ENCODE measurements at places on chromosomes 12 and 14.

- DNase-seq: no peak
Observed at GRCh38 chr14:102579696-102580549, 12.5 kb upstream of the RCOR1 start.

DNA sequence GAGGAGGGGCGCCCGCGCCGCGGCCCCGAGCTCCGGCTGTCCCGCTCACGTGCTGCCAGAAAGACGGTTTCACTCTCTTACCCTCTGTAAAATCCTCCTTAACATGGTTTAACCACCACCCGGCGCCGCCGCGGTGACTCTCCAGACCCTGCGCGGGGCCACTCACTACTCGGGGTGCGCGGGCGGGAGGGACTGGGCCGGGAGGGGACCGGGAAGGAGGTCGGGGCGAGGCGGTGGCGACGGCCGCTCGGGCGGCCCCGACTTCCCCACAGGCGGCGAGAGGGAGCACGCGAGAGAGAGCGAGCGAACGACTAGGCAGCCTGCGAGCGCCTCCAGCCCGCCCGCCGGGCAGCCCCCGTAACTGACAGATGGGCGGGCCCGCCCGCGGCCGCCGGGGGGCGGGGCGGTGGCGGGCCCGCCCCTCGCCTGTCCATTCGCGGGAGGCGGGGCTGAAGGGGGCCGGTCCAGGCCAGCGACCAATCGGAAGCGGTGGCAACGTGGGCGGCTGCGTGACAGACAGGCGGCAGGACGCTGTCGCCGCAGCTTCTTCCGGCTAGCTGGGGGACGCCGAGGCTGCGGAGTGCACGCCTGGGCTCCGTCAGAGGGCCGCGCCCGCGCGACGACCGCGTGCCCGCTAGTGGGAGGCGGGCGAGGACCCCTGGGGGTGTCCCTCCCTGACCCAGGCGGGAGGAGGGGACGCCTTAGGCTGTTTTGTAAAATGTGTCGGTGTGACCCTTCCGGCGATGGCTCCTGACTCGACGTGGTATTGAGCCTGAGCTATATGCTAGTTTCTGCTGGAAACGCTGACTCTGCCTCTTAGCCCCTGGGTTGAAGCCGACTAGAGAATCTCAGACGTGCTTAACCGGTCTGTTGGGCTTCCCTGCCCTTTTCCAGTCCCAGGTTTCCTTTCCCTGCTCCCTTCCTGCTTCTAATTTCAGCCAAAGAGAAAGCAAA, at the start of gene EEA1:
TSS of gene EEA1 (minus strand) at position 334 of the 954 bp plus-strand sequence. CDS start at position 105, 229 bp downstream.
- peak; percentile 95 for DNase-seq

DNA sequence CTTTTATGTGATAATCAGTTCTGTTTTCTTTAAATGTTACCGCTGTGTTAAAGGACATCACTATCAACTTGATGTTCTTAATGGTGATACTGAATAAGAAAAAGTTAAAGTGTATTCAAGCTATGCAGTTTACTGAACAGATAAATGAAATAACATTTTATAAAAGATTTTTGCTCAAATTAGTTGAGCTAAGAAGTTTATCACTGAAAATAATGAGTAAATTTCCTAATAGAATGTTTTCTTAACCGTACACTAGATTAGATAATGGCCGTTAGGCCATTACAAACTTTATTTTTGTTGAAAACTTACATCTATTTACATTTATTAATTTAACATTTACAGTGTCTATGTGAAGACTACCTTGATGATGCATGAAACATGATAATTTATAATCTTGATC, 25.0 kb downstream of the ATF7IP start:
- DNase-seq: no peak

- DNase-seq: no peak
Observed at GRCh38 chr12:101598483-101598882, 3.7 kb downstream of the MYBPC1 start.

DNA sequence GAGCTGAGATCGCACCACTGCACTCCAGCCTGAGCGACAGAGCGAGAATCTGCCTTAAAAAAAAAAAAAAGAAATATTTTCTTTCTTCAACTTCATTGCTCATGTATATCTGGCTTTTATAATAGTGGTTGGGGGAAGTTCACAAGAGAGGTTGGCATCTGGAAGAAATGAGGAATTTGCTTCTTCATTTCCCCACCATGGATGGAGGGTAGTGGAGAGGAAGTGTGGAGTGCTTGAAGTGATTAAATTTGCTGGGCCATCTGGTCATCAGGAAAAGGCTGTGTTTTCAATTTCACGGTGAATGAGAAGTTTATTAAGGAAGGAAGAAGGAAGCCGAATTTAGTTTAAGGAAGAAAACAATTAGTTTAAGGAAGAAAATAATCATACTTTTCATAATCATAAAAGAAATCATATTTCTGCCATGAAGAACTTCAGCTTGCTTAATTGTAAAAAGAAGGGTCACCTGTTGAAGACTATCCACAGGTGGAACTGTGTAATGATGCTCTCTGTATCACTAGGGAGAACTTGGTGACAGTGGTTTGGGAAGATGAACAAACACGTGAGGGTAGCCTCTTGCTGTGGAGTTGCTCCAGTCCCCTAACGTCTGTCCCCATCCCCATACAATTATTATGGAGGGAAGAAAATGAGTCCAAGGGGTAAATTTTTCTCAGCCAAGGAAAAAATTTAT, 197.3 kb upstream of the ARHGAP5 start:
- DNase-seq: no peak

GRCh38 chr12:53613821-53614220, 12.4 kb downstream of the ATF7 start:
- DNase-seq: no peak

- DNase-seq: no peak
Observed at GRCh38 chr12:74111688-74112360, 425.8 kb upstream of the ATXN7L3B start.

DNA sequence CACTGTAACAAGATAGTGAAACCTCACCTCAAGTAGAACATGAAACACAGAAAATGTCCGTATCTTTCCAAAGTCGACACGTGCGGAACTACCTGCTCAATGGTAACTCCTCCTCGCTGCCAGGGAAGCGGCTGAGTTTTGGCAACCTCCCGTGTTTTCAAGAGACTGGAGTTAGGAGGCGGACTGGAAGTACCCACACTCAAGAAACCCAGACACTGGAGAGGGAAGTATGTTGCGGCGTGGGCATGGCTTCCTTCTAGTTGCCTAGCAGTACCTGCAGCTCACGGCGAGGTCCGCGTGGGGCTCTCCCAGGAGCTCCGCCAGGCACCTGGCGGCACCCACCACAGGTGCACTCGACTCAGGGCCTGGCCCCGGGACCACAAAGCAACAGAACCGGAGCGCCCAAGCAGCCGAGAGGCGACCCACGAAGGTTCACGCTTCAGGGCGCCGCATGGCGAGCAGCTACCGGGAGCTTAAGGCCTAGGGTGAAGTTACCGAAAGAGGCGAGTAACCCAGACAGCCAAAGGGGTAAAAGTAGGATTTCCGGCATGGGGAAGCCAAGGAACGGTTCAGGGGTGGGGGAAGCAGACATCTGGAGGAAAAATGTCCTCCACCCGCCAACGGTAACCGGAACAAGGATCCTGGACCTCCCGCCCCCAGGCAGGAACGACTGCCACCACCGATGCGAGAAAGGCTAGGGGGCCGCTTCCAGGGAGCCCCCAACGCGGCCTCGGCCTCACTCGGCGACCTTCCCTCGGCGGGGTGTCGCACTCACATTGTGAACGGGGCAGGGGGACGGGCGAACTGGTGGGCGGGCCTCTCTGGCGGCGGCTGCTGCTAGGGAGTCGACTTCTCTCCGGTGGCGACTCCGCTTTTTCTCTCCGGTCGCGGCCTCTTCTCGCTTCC, 608 bp downstream of the PTGES3 start:
- peak; percentile 49 for DNase-seq

GRCh38 chr12:7207866-7208625, 18.6 kb downstream of the PEX5 start:
- DNase-seq: no peak
